CD8-positive, alpha-beta T cell (primary cell): ENCODE measurements at places on chromosomes 7 and 10.

GRCh38 chr7:81025360-81025759 is 106.5 kb upstream of the SEMA3C start:
- DNase-seq = no peak

DNA sequence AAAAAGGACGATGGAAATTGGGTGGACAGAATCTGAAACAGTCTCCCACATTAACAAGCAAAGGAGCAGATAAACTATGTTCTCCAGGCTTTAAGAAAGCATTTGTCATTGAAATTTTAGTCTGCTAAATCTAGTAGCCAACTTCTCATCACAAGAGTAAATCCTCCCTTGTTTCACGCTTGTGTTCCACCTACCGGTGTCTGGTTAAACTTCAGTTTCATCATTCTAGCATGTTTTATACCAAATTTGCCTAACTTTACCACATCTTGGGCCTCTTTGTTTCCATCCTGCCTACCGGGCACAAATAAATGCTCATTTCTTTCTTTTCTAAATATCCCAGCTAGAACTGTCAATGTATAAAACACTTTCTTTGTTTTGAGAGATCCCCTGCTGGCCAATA is 5.8 kb downstream of the LIPA start:
- no peak for DNase-seq

DNA sequence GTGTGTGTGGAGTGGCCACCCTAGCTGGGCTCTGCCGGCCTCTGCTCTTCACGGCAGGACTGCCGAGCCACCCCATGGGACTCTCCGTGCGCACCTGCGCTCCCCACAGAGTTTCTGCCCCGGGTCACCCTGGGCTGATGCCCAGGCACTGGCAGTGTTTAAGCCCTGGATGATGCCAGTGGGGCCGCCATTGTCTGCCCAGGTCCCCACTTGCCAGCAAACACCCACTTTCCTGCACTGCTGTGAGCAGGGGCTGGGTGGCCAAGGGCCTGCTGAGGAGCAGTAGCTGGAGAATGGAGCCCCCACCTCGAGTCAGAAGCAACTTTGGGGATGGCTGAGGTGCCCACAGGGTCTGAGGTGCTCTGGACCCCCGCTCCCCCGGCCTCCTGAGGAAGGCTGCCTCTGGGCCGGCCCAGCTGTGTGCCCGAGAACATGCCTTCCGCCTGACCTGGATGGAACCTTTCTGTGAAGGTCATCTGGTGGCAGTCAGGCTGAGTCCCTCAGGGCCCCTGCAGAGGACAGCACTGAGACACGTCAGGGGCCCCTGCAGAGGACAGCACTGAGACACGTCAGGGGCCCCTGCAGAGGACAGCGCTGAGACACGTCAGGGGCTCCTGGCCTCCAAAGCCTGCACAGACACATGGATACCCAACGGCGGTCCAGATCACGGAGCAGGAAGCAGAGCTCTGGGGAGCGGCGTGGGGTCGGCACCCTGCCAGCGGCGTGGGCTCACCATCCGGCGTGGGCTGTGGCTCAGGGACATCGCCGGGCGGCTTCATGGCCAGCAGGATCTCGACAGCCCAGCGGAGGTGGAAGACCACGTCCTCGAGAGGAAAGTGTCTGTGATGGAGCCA is 62.0 kb downstream of the CFAP46 start:
- DNase-seq = no peak

DNA sequence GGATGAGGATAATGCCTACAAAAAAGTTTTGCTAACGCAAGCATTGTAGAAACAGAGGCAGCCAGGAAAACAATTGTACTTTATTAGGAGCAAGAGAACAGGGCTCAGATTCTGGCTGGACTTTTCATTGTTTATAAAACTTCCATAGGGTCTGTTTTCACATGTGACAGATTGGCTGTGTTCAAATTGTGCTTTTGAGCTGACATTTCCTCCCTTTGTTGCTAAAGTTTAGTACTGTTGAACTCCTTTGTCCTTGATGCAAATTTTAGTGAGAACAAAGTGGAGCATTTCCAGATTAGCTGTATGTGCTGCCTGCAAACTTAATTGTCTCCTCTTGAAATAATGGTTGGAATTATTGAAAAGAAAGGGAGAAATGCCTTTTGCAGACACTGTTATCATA is 221.0 kb upstream of the FZD1 start:
- DNase-seq = no peak

GRCh38 chr7:29332875-29333855 is 138.6 kb downstream of the CHN2 start:
- DNase-seq = no peak

- DNase-seq = peak; percentile 1
These were observed 49.5 kb downstream of the GNAI1 start for GRCh38 chr7:80183900-80184685.

DNA sequence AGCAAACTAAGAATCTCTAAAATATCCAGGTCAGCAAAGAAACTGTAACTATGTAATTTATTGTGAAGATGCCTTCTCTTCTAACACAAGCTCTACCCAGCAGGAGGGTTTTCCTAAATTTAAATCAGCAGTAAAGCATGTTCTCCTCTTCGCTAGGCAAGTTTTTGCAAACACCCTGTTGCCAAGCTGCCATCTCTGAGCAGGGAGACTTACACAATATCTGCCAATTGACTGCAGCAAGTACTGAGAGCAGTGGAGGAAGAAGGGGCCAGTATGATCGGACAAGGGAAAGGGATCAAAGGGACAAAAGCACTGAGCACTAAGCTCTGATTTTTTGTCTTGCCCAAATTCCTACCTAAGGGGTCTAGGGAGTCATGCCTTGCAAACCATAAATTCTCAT is 16.0 kb upstream of the LANCL2 start:
- no peak for DNase-seq

DNA sequence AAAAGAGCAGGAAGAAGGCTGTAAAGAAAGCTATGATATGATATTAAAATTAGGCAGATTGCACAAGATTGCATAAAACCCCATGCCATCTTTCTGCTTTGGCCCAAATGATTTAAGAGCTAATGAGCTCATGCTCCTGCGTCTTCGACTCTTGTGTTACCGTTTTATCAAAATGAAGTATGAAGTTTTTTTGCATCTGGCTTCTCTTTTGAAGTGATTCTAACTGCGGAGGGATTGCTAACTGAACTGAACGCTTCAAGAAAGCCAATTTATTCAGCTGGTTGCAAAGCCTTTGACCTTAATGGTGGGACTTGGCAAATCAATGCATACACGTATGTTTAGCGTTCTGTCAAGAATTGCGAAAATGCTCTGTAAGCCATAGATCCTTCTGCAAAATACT is 282.9 kb downstream of the TWIST1 start:
- no peak for DNase-seq

DNA sequence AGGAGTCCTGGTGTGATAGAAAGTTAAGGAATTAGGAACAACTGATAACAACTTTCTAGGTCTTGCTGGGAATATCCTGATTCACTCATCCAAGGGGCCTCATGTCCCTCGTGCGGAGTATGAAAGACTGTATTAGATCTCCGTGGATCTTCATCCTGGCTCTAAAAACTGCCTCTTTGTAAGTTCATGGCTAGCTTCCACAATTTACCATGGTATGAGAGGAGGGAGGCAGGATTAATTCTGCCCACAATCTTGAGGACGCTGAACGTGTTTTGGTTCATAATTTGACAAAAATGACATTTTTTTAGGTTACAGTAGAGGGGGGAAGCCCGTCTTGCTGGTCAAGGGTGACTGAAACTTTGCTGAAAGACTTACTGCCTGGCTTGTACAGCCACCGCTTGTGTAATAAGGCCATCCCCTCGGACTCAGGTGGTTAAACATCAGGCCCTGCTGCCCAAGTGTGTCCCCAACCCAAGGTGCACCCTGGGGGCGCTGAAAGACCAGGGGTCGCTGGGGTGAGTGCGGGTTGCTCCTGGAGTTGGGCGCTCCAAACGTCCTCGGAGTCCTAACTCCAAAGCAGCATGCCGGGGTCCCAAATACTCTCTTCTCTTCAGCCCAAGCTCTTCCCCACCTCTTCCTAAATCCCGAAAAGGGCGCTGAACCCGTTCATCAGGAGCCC is 733 bp downstream of the HIBADH start:
- peak; percentile 10 for DNase-seq

- peak; percentile 56 for DNase-seq
These were observed 2.4 kb downstream of the SFMBT2 start for GRCh38 chr10:7408291-7409044.

DNA sequence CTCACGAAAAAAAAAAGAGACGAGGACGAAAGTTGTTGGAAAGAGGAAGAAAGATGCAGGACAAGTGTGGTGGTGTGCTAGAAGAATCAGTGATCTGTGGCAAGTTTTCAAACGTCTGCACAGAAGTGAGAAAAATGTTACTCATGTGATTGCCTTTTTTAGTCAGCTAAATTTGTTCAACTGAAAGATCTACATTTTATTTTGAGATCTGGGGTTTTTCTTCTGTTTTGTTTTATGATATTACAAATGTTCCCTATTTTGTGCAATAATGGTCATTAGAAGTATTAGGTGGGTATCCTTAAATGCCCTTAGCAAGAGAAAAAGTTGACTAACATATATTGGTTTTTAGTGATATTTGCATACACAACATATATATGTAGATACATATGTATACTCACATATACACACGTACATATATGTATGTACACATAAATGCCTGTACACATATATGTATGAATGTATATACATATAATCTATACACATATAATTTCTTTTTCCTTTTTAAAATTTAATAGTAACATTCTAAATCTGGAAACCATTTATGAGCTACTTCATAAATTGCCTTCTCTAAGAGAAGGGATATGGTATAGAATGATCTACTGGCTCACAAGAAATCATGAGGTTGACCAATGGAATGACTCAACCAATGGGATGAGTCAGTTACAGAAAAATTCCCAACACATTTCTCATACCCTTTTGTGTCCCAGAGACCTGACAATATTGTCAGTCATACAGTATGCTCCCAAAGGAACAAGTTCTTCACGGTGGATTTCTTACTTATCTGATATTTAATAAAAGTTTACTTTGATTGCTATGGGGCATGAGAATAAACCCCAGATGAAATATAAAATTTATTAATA is 38.4 kb downstream of the SLC39A12 start:
- no peak for DNase-seq

- peak; percentile 5 for DNase-seq
These were observed at the start of gene ST8SIA6 for GRCh38 chr10:17454161-17455014. Gene ST8SIA6 (minus strand): TSS chr10:17454595. CDS start chr10:17454255, 340 bp downstream.

DNA sequence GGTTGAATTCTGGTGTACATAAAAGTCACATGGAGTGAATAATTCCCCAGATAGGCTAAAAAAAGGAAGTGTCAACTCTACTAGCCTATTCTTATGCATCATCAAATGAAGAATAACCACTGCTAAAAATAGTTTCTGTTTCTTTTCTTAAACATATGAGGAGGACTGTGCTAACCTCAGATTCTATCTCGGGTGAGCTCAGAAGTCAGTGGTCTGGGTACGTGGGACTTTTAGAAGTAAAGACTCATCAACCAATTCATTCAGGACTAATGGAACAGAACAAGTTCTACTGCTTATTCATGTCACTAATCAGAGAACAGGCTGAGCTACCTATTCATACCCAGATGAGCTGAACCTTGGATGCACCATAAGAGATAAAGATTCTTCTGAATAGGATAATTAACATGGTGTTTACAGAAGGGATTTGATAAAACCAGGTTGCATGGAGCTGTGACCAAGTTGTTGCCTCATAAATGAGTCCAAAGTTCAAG is 9.5 kb upstream of the ASAH2 start:
- no peak for DNase-seq

- no peak for DNase-seq
These were observed 54.9 kb downstream of the KCNH2 start for GRCh38 chr7:150923196-150923595.

DNA sequence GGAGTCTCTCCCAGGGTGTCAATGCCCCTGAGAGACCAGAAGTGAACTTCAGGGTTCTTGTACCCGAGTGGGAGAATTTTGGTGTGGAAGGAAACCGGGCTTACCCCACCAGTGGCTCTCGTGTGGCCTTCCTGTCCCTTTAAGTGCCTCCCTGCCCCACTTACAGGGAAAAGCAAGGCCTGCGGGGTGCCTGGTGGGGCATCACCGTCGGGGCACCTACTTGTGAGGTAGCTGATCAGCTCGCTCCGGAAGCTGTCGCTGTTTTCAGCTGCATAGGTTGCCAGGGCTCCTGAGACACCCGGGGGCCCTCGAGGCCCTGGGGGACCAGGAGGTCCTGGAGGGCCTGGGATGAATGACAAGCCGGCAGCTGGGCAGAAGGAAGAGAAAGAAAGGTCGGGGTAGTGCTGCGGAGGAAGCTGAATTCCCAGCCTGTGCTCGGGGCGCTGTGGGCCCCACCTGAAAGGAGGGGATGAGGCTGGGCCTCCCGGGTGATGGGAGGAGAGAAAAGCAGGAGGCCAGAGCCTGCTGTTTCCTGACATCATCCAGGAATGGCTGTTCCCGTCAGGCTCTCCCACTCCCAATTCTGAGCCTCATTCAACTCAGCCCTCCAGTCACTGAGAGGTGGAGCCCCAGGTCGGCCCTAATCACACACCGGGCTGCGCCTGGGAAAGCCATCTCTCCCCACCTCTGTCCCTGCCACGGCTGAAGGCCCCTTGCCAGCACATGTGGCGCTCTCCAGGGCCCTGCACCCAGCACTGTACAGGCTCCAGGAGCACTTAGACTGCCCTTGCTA is 51.1 kb downstream of the COL17A1 start:
- DNase-seq = peak; percentile 45

GRCh38 chr7:107453388-107453787 is 16.5 kb upstream of the GPR22 start:
- DNase-seq = no peak

- DNase-seq = no peak
These were observed 462.3 kb upstream of the PCDH15 start for GRCh38 chr10:55263327-55263726.

- DNase-seq = no peak
These were observed 21.7 kb downstream of the CRHR2 start for GRCh38 chr7:30660331-30661255.

- no peak for DNase-seq
These were observed 31.8 kb downstream of the KLRG2 start for GRCh38 chr7:139451638-139452037.

GRCh38 chr7:149257146-149257545 is 4.8 kb upstream of the ZNF783 start:
- DNase-seq = no peak

DNA sequence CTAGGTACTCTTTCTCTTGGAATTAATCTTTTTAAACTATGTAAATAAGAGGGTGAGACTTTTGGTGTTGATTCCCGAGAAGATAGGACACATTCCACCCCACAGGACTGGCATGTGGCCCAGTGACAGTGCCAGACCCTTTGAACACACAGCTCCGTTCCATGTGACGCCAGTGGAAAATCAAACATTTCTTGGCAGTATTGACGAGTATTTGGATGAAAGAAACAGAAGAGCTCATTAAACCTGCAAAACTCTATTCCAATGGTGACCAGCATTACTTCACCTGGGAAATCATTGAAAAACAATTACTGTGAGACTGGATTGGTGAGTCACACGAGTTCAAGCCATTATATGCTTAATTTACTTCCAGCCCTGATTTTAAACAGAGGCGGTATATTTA is 25.8 kb downstream of the AKR1E2 start:
- DNase-seq = no peak
